Hematopoietic multipotent progenitor cell treated with erythropoietin and hydrocortisone succinate and interleukin-3 and kit ligand, for 15 days (in vitro differentiated cells): ENCODE measurements at places on chromosomes 6 and 20.

GRCh38 chr6:63267828-63268227, 52.0 kb downstream of the LGSN start:
- DNase-seq, result no peak

GRCh38 chr6:143821359-143821758, 21.8 kb upstream of the LTV1 start:
- no peak for DNase-seq

DNA sequence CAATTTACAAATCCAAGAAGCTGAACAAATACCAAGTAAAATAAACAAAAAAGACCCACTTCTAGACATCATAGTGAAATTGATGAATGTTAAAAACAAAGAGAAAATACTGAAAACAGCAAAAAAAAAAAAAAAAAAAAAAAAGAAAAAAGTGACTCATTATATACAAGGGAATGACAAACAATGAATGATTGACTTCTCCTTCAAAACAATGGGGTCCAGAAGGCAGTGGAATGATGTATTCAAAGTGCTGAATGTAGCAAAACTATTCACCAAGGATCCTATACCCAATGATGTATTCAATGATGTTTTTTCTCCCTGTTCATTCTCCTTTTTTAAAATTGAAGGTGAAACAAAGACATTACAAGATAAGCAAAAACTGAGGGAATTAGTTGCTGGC, 650.0 kb downstream of the UTRN start:
- DNase-seq, result no peak

DNA sequence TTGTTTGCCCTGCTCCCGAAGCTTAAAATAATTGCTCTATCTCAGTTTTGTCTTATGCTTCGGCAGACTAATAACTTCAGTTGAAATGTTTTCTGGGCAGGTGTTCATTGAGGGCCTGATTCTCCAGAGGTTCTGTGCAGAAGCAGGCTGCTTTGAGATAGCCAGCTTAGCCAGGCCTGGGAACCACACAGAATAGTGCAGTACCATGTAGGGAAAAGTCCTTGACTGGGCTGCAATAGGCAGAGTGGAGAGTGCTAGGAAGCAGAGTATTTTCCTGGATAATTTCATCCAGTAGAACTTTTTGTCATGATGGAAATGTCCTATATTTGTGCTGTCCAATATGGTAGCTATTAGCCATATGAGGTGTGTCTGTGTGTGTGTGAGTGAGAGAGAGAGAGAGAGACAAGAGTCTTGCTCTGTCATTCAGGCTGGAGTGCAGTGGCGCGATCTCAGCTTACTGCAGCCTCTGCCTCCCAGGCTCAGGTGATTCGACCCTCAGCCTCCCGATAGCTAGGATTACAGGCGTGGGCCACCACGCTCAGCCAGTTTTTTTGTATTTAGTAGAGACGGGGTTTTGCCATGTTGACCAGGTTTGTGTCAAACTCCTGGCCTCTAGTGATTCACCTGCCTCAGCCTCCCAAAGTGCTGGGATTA, 15.9 kb downstream of the TOP1 start:
- peak; percentile 46 for DNase-seq

GRCh38 chr6:109736273-109737025, 45.4 kb downstream of the FIG4 start:
- DNase-seq, result no peak

- no peak for DNase-seq
Observed at GRCh38 chr20:36541227-36541767, at the start of gene MYL9. MYL9 (plus strand) TSS chr20:36541519; CDS start chr20:36544885, 3,366 bp downstream.

- no peak for DNase-seq
Observed at GRCh38 chr6:90382760-90383159, 86.1 kb upstream of the BACH2 start.

- DNase-seq, result no peak
Observed at GRCh38 chr6:3188262-3188661, 30.9 kb upstream of the TUBB2A start.

- peak; percentile 8 for DNase-seq
Observed at GRCh38 chr6:84685983-84686584, 78.3 kb downstream of the TBX18 start.

GRCh38 chr6:15077006-15077405, 168.9 kb upstream of the JARID2 start:
- no peak for DNase-seq

DNA sequence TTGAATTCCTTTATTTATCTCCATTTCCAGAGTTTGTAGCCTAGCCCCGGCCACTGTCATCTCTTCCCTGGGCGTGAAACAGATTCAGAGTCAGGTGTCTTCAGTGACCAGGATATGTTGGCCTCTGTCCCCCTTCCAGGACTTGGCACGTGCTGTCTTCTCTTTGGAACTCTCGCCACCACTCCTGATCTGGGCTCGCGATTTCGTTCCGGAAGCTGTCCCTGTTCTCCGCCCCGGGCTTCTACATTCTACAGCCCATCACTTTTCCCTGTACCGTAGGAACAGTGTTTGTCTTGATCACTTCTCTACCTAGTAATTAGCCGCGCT, 739 bp downstream of the GSS start:
- no peak for DNase-seq

DNA sequence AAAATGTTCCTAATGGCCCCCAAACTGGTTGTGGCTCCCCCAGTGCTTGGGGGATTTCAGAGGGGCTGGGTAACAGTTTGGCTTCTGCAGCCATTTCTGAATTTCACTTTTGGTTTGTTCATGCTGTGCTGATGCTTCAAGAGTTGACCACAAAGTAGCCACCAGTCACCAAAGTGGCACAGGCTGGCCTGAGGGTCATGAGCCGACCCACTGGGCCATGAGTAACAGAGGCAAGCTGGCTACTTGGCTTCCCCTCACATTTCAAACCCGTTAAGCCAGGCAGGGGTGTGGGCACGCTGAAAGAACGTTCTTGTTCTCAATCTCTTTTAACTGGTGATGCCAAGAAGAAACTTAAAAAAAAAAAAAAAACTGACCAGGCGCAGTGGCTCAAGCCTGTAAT, 15.1 kb upstream of the NXT1 start:
- no peak for DNase-seq

DNA sequence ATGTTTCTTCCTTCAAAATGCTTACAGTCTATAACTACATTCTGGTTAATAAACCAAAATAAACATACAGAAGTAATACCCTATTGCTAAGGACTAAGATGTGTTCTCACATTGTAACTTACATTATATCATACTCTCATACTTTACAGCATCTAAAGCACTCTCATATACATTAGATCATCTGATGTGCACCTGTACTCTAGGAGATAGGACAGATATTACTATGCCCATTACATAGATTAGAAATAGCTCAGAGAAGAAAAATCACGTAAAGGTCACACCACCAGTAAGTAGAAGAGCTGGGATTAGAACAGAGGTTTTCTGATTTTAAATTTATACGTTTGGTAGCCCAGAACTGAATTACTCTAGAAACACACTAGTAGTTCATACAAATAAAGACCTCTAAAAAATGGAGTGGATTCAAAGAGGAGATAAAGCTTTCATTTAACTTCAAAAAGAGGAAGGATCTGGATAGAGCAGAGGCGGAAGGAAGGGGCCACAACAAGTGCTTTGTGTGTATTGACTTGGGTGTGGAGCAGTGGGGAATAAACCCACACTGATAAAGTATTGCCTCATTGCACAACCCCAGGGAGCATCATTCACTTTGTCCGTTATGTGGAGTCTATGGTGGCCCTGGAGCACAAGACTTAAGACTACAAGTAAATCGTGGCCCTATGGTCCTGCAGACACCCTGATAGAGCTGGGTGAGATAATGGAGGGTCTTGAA, 30.9 kb downstream of the SLC2A12 start:
- no peak for DNase-seq

DNA sequence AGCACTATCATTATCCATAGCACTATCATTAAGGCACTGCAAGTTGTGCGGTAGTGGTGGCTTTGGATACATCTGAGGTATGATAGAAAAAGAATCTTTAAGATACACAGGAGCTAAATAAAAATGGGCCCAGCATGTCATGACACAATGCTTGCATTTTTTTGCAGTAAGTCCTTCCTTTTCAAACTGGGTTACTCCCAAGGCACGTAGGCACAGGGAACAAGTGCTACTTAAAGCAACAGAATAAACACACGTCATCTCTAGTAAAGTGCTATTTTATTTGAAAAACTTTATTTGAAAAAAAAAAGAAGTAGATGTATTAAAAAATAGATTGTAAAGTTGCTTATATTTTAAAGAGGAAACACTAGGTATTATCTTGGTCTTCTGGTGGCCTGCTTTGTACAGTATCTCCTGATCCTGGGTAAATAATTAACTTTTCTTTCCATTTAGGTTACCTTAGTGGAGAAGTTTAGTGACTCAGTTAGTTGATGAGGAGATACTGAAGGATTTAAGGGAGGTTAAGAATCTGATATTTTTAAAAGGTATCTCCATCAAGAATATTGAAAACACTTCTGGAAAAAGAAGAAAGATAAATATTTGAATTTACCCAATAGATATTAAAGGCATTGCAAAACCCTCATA, 129.6 kb downstream of the EDN1 start:
- DNase-seq, result no peak

GRCh38 chr20:44720997-44721784, 6.0 kb downstream of the CCN5 start:
- DNase-seq, result no peak

DNA sequence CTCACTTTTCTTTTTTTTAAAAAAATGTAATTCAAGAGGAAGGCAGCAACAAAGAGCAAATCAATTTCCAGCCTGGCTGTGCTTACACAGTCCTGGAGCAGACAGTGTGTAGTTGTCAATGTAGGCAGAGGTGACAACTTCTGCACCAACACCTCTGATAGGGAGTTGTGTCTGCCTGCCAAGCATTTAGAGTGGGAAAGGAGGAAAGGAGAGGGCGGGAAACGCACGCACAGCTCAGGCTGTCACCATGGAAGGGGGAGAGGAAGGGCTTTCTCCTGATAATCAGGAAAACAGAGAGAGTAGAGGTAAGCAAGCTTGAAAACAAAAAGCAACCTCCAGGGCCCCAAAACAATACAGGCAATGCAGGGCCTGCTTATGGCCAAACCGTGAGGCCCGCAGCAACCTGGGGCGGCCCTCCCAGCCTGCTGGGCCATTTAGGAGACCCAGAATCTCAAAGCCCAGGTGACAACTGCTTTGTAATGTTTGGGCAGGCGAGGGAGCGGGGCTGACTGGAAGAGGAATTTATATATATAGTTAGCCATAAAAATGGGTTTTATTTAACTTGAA, 41.5 kb upstream of the GFOD1 start:
- no peak for DNase-seq

- DNase-seq, result no peak
Observed at GRCh38 chr20:41366546-41367392, at the start of gene EMILIN3. EMILIN3 (minus strand) TSS chr20:41366818; CDS start chr20:41366634, 184 bp downstream.

DNA sequence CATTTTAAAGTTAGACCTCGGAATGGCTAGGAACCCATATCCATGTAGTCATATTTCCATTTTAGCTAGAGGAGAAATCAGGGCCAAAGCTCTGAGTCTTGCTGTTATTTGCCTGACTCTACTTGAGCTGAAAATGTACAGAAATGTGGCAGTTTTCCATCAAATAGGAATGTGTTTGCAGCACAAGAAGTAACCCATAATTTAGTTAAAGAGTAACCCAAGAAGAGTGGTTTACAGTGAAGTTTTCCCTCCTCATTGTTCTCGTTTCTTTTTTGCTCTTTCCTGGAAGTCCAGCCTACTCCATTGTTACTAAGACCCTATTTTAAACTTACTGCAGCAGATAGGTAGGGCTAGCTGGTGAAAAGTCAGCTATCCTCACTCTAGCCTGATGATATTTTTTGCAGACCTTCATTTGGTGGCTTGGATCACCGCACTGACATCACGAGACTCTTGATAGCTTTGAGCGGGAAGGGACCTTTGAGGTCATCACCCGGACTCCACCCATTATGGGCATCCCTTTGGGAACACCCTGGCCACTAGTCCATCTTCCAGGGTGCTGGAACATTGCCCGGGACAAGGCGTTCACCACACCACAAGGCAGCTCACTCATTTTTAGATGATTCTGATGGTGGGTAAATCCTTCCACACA, 28.0 kb upstream of the ADGRF5 start:
- no peak for DNase-seq

DNA sequence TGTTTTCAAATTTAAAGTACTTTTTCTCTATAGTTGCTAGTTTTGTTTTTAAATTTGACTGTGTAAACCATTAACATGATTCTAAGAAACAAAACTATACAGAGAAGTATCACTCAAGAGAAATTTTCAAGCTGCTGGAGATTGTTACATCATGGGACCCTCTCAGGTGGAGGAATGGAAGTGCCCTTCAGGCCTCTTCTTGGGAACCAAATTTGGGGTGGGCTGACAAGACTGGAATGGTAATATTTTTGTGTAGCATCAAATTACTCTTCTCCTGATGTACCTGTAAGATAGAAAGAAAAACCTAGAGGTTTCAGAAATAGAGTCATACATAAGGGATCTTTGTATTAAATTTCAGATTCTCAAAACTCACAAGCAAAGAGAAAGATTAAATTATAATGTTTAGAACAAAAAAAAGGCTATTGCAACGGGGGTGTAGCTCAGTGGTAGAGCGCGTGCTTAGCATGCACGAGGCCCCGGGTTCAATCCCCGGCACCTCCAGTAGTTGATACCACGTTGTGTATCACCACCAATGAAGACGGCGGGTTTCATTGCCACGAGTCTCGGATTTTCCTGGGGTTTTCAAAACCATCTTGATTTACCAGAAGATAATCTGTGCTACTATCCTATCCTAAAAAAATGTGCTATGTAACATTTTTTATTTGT, 193.7 kb downstream of the GPX5 start:
- no peak for DNase-seq

- DNase-seq, result no peak
Observed at GRCh38 chr20:63765082-63765873, 25.7 kb downstream of the SLC2A4RG start.

DNA sequence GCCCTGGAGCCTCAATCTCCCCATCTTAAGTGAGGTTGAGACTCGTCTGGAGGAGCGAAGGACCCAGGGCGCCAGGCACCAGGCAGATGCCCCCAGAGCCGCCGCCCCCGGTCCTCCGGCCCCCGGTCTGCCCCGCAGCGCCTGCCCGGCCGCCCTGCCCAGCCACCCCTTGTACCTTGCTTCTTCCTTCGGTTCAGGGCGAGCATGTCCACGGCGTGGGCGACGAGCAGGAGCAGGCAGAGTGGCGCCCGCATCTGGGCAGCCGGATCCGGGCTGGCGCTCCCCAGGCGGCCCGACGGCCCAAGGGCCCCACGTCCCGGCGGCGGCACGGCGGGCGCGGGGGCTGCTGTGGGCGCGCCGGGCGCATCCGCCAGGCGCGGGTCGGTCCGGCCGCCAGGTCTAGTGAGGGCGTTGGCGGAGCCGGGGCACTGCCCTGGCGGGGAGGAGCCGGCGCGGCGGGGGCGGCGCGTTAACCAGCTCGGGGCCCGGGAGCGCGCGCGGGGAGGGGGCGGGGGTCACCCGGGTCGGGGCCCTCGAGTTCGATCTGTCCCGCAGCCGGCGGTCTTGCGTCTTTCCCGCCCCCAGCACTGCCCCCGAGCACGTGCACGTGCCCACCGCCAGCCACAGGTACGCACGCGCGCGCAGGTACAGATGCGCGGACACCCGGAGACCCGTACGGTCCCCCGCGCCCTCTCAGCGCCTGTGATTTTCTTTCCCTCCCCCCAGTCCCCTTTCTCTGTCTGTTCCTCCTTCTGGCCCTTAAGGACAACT, at the start of gene RSPO4:
Gene RSPO4 (minus strand): TSS at position 401 of the 771 bp plus-strand sequence. CDS start 147 bp downstream, at position 254.
- no peak for DNase-seq

DNA sequence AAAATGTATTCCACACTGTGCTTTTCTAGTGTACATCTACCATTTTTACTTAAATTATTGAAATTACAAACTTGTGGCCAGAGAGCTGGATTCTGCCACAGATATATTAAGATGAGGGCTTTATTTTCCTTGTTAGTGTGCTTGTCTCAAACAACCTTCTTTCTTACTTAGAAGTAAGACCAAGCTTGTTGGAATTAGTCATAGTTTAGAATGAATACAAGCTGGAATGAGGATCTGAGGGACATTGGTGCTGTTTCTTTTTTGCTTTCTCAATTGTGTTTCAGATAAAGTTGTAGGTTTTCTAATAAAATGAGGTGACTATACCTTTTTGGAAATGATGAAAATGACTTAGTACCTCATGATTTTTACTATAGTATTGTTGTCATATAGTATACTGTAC, 40.3 kb downstream of the UBR2 start:
- no peak for DNase-seq
